ENCODE measurements at places on chromosomes 2 and 18. TPM values are rescaled to one million over a fixed set of nuclear protein-coding genes. Genes with fewer than 3 reads are reported as not detected.

HOXD1 gene
- not detected for total RNA-seq

GALNT14 gene
- 0.21 TPM for total RNA-seq

SULT1C4 gene
- 1.7 TPM for total RNA-seq

CRYGC gene
- total RNA-seq = not detected

BOLL gene
- not detected for total RNA-seq
